ENCODE measurements at places on chromosomes 1 and 21.

GRCh38 chr1:210525716-210526454 is 197.2 kb downstream of the HHAT start:
- DNase-seq = no peak

GRCh38 chr1:181094416-181095212 is 6.1 kb downstream of the IER5 start:
- peak; percentile 97 for DNase-seq

- DNase-seq = no peak
These were observed 517.5 kb downstream of the PLPP3 start for GRCh38 chr1:56061824-56062223.

GRCh38 chr1:91940496-91940895 is 8.7 kb upstream of the BRDT start:
- no peak for DNase-seq

GRCh38 chr21:41564871-41565274 is 56.9 kb upstream of the TMPRSS2 start:
- DNase-seq = peak; percentile 86

GRCh38 chr1:187096689-187097088 is 267.9 kb downstream of the PLA2G4A start:
- no peak for DNase-seq

DNA sequence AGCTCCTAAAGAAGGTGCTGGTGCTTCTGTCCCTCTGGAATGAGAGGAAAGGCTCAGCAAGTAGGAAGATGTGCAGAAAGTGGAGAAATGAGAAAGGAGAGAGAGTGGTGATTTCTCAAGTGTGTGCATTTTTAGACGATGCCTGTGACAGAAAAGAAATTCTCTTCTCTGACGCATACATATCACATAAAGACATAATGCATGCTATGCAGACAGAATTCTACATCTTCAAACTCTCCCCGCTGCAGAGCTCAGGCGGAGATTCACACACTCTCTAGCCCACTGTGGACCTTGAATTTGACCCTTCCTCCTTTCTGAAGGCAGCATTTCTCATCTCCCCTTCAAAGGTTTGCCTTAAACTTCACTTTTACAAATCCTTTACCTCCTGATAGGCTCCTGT is 52.0 kb upstream of the CAMK1G start:
- DNase-seq = no peak

DNA sequence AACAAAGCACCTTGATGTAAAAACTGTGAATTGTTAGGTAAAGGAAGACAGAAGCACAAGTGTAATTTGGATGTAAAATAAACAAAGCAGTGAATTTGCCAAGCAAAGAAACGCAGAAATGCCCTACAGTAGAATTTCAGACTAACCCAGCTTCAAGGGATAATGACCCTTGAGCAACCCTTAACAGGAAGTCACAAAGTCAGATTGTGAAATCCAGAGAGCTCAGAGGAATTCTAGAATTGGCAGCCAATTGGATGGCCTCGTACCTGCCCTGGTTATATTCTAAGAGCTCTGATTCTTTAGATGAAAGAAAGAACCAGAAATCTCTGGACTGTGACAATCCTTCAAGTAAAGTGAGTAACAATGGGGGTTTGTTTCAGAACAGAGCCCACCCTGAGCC is 152.7 kb upstream of the CHRM3 start:
- no peak for DNase-seq

GRCh38 chr1:246583448-246584185 is 17.4 kb downstream of the CNST start:
- DNase-seq = peak; percentile 86

DNA sequence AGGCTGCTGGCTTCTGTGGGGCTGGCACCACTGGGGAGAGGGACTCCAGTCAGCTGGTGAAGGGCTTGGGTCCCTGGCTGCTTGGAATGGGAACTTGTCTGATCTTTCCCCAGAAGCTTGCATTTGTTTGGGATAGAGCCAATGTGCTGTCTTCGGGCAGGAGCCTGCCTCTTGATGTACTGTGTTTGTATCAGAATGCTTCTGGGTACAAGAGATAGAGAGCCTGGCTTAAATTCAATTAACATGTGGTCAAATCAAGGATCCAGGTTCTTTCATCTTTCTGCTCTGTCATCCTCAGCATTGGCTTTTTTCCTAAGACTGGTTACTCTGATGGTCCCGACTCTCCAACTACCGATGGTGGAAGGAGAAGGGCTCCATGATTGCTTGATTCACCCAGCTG is 16.0 kb upstream of the PROK1 start:
- no peak for DNase-seq

DNA sequence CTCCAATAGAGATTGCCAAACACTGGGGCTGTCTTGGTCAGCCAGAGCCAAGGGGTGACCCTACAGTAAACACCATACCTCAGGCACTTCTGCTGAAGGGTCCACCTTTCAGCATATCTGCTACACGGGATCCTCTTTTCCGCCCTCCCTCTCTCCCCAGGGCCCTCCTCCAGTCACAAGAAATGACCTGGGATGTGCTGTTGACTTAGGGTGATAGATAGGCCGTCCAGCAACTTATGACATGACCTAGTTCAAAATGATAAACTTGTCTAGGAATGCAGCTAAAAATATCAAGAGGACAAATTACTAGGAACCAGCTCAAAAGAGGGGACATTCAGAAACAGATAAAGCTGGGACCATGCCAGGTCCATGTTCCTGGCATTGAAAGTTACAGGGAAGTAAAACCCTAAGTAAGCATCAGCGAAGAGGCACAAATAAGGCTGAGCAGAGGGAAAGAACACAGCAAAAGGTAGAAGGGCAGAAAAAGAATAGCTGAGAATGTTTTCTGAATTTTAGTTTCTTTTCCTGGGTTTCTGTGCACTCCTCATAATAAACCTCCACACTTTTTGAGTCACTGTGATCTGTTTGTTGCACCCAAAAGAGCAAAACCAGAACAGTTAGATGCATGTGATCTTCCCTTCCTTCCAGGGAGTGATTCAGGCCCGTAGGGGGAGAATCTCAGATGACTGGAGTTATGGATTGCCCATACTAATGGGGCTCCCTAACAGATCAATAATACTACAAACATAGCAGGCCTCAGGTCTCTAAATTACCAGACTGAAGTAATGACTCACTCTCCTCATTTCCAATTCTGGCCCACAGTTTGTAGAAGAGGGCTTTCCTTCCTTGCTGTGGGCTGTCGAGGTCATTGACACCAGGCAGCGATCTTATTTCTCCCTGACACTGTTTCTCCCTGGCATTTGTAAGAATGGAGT is 48.9 kb upstream of the F3 start:
- no peak for DNase-seq

GRCh38 chr21:44927587-44928461 is 7.1 kb upstream of the ITGB2 start:
- peak; percentile 77 for DNase-seq

GRCh38 chr1:156428746-156429288 is 59.8 kb downstream of the RHBG start:
- no peak for DNase-seq

- DNase-seq = no peak
These were observed 63.3 kb upstream of the PARP1 start for GRCh38 chr1:226470921-226471866.

DNA sequence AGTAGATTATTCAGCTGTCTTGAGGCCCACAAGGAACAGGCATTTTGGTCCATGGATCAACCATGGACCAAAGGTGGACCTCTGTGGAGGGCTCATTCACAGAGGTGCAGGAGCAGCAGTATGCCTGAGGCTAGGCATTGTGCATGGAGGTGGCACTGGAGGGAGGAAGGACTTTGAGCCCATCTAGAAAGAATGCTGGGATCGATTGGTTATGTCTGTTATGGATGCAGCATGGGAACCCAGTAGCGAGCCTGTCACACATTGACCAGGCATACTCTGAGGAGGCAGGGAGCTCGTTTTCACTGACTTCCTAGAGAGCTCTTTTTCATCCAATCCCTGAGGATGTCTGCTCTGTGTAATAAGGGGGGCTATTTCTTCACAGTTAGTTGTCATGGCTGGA is 75.5 kb downstream of the KCNN3 start:
- no peak for DNase-seq

GRCh38 chr21:16509476-16509875 is 779.7 kb downstream of the USP25 start:
- DNase-seq = peak; percentile 47

DNA sequence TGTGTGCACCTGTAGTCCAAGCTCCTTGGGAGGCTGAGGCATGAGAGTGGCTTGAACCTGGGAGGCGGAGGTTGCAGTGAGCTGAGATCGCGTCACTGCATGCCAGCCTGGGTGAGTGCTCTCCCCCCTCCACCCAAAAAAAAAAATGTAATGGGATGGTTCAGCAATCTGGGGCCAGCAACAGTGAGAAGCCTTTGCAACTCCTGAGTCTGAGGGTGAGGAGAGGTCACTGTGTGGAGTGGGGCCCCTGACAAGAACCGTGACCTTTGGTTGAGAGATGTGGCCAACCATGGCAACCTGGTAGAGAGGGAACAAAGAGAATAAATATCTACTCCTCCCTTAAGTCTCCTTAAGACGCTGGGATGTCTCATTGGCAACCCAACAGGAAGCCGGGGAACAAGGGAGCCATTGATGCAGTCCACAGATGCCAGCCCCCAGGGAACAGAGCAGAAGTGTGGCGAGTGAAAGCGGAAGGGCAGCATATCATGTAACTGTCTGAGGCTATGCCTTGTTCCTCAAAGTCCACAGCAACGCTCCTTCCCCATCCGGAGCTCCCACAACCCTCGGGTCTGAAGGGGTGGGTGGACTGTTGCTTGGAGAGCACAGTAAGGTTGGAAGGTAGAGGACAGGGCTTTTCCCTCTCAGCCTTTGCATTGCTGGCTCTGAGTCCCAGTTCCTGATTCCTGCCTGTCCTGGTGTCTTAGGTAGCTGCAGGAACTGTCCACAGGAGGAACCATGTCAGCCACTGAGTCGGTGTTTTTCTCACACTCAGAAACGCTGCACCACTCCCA is 8.3 kb downstream of the TRNP1 start:
- peak; percentile 64 for DNase-seq

DNA sequence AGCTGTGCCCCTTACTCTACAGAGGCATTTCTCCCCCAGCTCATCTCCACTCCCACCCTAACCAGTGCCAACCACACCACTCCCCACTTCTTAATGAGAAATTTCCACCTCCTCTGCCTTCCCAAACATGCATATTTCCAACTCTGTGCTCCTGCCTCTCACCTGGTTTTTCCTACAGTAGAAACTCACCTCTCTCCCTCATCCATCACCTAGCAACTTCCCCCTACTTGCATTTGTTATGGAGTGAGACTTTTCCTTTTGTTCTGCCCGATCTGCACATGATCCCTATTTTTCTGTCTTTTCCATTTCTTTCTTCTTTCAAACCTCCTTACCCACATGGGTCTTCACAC is 11.9 kb downstream of the RGS8 start:
- no peak for DNase-seq

GRCh38 chr1:42419126-42419821 is 36.5 kb downstream of the ZMYND12 start:
- peak; percentile 47 for DNase-seq

DNA sequence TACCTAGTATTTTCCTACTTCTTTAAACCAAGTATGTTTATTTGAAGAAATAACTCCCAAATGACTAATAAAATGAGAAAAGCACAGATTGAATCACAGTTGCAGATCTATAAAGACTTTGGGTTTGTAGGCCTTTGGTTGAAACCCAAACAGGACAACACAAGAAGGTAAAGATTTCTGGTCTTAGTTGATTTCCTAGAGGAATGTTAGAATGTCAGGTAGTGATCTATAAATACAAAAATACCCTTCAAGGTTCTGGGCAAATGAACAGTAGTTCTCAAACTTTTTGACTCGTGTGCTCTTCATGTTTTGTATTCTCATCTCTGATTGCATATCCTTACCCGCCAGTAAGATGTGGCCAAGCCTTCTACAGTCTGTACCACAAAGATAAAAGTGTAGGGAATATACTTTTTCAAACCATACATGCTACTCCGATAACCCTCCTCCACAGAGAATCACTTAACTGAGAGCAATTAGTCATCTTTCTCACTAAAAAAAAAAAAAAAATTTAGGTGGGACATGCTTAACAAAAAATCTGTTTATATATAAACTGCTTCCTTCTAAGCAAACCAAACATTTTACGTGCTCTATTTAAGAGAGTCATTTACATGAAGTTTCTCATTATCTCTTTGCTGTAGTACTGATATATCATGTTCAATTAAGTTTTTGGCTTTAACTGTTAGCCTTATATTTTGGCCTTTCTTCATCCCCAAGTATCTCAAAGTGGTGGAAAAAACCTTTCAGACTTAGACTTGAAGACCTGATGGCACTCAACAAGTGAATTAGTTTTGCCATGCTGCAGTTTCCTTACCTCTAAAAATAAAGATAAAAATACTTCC is 36.0 kb downstream of the CNIH4 start:
- no peak for DNase-seq

DNA sequence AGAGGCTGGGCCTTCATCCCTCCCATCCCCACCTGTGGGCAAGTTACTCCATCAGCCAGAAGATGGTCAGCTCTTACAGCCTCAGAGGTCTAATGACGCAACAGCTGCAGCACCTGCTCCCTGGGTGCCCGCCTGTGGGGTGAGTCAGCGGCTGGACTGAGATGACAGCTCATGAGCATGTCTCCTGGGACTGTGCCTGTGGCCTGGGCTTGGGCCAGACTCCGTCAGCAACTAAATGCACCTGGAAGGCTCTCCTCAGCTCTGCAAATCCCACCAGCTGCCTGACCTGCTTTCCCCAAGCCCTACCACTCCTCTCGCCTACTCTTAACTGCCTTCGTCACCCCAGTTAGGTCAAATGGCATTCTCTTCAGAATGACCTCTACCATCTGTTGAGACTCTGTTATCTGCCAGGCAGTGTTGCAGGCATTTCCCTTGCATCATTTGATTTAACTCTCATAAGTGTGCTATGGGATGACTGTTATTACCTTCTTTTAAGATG is 47.7 kb downstream of the ETS2 start:
- peak; percentile 99 for DNase-seq

DNA sequence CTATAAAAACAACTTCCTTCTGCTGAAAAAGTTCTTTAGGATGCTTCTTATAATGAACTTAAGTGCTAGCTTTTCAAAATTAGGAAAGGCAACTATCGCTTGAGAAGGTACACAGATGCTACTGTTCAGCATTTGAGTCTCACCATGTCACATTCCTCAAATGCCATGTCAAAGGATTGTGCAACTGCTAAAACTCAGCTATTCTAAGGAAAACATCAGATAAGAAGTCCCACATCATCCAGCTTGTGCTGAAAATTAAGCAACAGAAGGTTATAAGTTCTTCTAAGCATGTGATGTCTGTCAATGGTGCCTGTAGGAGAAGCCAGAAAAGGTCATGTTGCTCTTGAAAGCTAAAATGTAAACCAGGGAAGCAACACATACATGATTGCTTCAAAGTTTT is 36.5 kb downstream of the MCOLN2 start:
- peak; percentile 94 for DNase-seq

DNA sequence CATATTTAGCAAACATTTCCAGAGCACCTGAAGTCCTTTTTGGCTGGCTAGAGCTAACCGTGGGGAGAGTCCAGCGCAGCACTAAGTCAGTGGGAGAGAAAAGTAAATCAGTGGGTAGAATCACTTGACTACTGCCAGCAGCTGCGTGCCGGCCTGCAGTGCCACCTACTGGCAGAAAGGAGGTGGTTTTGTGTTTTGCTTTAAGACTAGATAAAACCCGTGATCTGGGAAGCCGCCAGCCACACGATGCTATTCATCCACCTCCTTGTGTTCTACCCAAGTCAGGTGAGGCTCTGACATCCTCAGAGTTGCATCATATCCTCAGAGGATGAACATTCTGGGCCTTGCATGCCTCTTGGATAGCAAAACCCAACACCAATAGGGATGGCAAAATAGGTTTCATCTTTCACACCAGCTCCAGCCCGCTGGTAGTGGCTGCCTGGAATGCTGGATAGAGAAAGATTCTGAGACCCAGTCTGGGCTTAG is 14.1 kb upstream of the HEYL start:
- DNase-seq = peak; percentile 89

GRCh38 chr1:231460614-231461013 is 38.5 kb upstream of the EGLN1 start:
- DNase-seq = peak; percentile 12

- no peak for DNase-seq
These were observed 45.5 kb upstream of the RPL11 start for GRCh38 chr1:23646091-23646490.

Data from cardiac fibroblast (primary cell).